ENCODE measurements at places on chromosomes 13 and 19.

DNA sequence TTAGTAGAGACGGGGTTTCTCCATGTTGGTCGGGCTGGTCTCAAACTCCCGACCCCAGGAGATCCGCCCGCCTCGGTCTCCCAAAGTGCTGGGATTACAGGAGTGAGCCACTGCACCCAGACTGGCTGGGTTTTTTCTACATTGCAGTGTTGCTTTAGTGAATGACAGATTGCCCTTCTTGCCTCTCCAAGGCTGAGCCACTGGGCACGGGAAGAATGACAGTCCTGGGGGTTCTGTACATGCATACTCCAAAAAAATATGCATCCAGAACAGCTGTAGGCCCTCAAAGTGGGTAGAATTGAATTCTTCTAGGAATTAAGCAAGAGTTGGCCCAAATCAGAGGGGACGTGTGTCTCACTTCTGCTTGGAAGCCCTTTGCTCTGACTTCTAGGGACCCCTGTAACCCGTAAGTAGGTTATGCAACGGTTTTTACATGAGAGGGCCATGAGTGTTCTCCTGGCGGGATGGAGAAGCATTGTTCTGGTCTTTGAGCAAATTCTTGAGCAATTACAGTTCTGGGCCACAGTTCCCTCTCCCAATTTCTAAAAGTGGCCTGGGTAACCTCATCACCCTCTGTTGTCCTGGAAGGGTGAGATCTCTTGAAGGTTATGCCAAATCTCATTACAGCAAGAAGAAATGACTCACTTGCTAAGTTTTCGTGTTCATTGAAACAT is 3.6 kb downstream of the ACTN4 start:
- DNase-seq: no peak

- no peak for DNase-seq
Observed at GRCh38 chr13:93945621-93946020, 533.9 kb downstream of the DCT start.

DNA sequence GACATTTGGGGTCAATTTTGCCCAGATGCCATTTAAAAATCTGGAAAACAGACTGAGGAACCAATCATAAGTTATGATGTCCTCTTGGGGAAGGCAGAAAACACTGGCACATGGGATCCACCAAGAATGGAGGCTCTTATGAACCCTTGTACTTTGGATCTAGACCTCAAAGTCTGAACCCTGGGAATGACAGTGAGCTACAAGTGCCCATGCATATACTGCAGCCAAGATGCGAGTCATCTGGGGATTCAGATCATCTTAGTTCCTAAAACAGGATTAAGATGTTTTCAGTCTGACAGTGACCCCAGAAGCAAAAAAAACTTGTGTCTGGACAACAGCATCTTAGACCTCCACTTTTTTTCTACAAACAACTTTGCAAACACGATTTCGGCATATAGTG is 100.2 kb upstream of the SIAH3 start:
- no peak for DNase-seq

- DNase-seq: no peak
Observed at GRCh38 chr13:68810660-68811059, 1297.0 kb upstream of the ATXN8OS start.

DNA sequence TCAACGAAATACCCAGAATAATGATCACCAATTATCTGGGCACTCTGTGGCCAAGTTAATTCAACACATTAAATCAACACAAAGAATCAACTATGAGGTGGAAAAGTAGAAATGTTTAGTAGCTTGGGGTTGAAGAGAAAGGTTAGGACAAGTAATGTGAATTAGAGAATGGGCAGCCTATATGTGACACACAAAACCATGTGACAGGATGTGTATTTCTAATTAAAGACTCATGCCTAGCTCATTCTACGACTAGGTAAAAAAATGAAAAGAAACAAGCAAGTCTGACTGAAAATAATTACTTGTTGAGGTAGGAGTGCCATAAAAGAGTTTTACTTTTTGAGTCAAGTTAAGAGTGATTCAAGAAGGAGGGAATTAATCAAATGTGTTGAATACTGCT is 2646.0 kb upstream of the PCDH20 start:
- DNase-seq: no peak

DNA sequence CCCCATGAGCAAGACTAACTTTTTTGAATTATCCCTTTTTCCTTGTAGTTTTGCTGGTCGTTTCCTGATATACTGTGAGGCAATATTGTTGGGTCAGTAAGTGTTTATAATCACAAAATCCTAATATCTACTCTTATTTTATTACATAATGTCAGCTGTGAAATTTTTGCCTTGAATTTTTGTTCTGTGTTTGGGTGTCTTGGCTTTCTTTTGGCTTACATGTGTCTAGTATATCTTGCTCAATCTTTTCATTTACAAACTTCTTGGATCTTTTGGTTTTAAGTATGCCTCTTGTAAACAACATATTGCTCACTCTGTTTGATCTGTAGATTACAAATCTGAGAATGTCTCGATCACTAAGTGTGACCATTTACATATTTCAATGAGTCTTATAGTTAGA is 330.3 kb upstream of the ARGLU1 start:
- DNase-seq: no peak

DNA sequence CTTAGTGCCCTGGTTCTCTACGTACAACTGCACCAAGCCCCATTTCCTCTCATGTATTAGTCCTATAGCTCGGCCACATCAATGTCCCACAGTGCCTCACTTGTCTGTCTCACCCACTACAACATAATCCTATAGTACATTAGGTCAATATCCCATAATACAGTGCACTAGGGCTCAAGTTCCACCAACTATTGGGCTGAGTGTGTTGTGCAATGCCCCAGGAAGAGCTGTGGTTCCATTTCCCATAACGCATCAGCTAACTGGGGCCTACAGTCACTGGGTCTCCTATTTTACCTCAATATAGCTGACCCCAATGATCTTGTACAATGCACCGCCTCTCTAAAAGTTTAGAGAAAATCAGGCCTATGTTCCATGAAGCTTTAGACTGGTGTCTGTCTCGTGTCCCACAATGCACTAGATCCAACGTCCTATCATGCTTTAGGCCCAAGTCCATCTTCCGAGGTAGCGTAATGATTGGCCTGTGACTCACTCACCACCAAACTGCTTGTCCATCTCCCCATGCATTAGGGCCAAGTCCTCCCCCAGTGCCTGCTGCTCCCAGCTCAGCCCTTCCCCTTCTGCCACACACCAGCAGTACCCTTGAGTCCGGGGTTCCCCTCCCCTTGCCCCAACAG is 21.8 kb downstream of the TSKS start:
- DNase-seq: no peak

GRCh38 chr13:46116653-46117502 is 12.0 kb upstream of the CPB2 start:
- DNase-seq: no peak
